Left colon (tissue), 2 donors: ENCODE measurements at places on chromosomes 4 and X. TPM values are rescaled to one million over a fixed set of nuclear protein-coding genes. Genes with fewer than 3 reads are reported as not detected.

Gene BANK1
- total RNA-seq: 1.2 TPM

Gene ZNF732
- total RNA-seq: 0.21 TPM

Gene GRIA2
- total RNA-seq: 0.12 TPM

Gene CHRDL1
- 33.1 TPM for total RNA-seq
